ENCODE measurements at places on chromosomes 7 and 10. TPM values are rescaled to one million over a fixed set of nuclear protein-coding genes. Genes with fewer than 3 reads are reported as not detected.

USP54 gene
- total RNA-seq: 16.1 TPM

PLXNA4 gene
- 17.0 TPM for total RNA-seq

TDRD1 gene
- 2.1 TPM for total RNA-seq

GLUD1 gene
- total RNA-seq: 117 TPM

CUL1 gene
- 53.4 TPM for total RNA-seq

ASAH2 gene
- total RNA-seq: 1.9 TPM
